ENCODE measurements at places on chromosomes 16 and 17.

DNA sequence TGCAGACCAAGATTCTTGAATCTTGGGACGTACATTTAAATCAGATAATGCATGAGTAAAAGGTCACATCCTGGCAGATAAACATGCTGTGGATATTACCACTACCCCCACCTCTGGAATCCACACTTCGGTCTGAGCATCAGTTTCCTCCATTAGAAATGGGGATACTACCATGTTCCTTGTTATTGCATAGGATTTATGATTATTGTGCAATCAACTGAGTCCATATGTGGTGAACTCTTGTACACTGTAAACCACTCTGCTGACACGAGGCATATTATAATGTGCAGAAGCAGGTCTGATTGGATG is 108.7 kb downstream of the VAT1L start:
- no peak for DNase-seq

- DNase-seq = no peak
Measured at GRCh38 chr17:72560303-72561247, 439.8 kb downstream of the SOX9 start.

GRCh38 chr17:57984261-57984890 is 3.7 kb downstream of the VEZF1 start:
- no peak for DNase-seq

GRCh38 chr16:14502932-14503741 is 126.9 kb downstream of the PARN start:
- no peak for DNase-seq

- DNase-seq = no peak
Measured at GRCh38 chr16:68776821-68777485, 39.9 kb downstream of the CDH1 start.

- no peak for DNase-seq
Measured at GRCh38 chr16:673399-673991, 2.0 kb upstream of the RHBDL1 start.

DNA sequence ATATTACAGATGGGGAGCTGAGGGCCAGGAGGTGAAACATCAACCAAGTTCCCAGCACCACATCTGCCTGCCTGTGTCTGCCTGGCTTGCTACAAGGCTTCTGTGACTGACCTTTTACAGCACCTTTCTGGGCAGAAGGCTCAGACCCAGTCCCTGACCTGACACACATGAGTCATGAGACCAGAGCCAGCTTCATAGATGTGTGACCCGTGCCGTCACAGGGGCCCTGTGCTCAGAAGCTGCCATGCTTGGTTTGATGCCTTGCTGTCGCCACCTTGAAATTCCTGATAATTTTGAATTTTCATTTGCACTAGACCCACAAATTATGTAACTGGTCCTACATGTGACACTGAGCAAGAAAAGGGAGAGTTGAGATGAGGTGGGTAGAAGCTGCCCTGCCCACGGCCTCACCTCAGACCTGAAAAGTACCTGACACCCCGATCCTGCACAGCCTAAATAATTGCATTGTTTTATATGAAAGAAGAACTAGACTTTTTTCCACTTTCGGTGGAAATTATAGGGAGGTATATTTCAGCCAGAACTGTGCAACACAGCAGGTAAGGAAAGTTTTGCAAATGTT is 13.3 kb upstream of the PECAM1 start:
- no peak for DNase-seq

DNA sequence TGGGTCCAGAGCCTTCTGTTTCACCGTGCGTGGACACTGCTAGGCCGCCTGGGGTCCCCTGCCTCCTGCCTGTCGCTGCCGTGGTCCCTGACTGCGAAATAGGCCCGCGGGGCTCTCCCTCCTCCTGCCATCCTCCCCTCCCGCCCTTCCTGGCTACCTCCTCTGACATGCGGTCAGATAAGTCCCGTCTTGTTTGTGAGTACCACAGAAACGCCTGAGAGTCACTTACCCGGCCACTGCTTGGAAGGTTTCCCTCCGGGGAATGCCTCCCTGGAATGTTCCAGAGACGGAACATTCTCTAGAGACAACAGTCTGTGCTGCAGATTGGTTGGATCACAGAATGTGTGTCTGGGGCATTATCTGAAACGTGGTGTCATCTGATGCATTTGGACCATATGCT is 22.7 kb downstream of the CIBAR2 start:
- DNase-seq = no peak

- no peak for DNase-seq
Measured at GRCh38 chr16:769184-769784, 8.8 kb downstream of the MSLN start.

DNA sequence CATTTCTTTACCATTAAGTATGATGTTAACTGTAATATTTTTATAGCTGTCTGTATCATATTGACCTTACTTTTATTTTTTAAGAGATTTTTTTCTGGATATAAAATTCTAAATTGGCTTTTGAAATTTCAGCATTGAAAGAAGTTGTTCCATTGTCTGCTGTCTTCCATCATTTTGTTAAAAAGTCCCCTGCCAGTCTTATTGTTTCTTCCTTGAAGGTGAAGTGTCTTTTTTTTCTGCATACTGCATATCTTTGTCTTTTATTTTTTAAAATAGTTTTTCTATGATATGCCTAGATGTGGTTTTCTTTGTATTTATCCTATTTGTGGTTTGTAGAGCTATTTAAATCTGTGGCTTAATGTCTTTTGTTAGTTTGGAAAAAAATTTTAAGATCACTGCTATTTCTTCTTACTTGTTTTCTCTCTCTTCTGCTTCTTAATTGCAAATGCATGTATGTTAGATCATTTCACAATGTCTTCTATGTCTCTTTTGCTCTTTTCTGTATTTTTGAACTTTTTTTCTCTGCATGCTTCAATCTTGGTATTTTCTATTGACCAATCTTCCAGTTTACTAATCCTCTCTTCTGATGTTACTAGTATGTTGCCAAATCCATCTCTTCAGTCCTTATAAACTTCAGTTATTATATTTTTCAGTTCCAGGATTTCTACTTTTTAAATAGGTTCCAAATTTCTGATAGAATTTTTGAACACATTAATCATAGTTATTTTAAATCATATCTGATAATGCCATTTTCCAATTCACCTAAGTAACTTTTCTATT is 20.2 kb downstream of the IL21R start:
- no peak for DNase-seq

DNA sequence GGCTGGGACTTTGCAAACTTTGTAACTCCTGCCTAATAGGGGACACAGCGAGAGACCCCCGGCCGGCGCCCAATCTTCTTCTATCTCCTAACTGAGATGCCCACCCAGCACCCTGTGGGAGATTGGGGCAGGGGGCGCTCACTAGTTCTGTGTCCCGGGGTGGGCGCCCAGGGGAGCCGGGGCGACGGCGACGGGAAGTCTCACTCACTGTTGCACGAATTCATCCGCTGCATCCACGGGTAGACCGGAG is 3.9 kb upstream of the HOXB5 start:
- no peak for DNase-seq

- no peak for DNase-seq
Measured at GRCh38 chr16:28925386-28926228, 569 bp upstream of the RABEP2 start.

GRCh38 chr16:10253409-10253808 is 71.2 kb upstream of the GRIN2A start:
- DNase-seq = no peak

DNA sequence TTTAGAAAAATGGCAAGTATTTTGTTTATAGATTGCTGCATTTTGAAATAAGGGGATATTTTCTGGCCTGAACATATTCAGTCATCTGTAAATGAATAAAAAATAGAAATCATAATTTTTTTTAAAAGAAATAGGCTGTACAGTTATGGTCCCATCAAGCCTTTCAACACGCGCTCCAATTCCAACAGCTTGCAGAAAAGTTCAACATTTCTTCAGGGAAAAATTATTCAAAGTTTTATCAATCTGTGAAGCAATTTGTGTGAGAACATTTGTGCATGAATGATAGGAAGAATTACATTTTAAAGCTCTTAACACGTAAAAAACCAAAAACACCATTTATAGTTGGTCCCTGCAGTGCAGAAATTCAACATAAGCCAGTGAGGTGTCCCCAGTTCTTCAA is 50.7 kb upstream of the SLC25A19 start:
- no peak for DNase-seq

DNA sequence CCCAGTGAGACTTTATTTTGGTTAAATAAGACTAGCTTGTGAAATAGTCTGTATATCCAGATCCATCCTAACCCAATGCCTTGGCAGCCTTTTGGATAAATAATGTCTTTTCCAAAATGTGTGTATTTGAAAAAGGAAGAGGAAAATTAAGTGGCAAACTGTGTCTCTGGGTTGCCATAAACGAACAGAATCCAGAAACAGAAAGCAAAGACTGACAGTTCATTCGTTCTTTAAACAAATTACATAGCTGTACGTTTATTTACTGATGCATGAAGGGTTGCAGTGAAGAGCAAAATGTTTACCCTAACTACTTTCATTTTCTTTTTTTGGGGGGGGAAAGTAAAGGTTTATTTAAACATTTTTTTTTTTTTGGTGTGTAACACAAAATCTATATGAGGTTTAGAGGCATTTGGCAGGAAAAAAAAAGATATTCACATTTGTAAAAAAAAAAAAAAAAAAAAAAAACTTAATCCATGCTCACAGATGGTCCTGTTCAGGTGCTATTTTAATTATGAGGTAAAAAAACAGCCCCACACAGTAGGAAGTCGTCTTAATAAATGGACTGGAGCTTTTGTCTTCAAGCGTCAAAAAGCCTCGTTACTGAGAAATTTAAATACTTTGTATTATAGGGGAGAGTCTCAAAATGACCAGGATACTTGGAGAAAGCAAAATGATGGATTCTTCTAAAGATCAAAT is 245.9 kb downstream of the FTO start:
- DNase-seq = no peak

GRCh38 chr17:34885076-34885475 is 76.2 kb downstream of the CCT6B start:
- DNase-seq = no peak

GRCh38 chr17:16027708-16028584 is 28.3 kb downstream of the TTC19 start:
- DNase-seq = no peak

- no peak for DNase-seq
Measured at GRCh38 chr17:32529604-32530003, 42.8 kb downstream of the CDK5R1 start.

GRCh38 chr16:2478279-2478678 is 3.4 kb downstream of the TBC1D24 start:
- no peak for DNase-seq

DNA sequence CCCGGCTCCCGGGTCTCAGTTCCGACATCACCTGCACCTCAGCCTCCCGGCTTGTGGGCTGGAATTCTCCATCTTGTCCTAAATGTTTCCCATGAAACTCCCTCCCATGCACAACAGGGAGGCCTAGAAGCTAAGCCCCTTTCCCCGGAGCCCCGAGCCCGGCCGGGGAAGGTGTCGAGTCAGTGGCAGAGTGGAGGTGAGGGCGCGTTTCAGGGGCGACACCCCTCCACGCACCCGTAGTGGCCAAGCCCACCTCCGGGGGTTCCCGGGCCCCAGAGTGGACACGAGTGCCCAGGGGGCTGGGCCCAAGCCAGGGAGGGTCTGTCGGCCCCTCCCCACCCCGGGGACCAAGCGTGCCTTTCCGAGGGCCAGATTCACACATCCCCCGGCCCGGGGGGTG is 25.0 kb upstream of the C1QTNF8 start:
- no peak for DNase-seq

GRCh38 chr16:25006504-25007056 is 8.6 kb downstream of the ARHGAP17 start:
- DNase-seq = no peak

DNA sequence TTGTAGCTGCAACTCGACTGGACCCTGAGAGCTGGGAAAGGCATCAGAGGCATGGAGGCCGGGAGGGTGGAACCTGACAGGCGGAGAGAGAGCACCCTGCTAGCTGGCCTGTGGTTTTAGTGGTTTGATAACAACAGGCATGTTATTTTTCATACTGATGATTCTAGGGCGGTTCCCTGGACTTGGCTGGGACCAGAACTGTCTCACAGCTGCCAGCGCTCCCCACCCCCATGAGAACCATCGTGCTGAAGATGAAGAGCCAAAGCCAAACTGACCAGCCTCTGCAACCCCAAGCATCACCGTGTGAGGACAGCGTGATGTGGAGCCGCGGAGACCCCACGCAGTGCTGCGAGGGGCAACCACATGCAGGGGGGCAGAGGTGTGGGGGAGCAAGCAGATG is 28.5 kb downstream of the MXRA7 start:
- DNase-seq = no peak

DNA sequence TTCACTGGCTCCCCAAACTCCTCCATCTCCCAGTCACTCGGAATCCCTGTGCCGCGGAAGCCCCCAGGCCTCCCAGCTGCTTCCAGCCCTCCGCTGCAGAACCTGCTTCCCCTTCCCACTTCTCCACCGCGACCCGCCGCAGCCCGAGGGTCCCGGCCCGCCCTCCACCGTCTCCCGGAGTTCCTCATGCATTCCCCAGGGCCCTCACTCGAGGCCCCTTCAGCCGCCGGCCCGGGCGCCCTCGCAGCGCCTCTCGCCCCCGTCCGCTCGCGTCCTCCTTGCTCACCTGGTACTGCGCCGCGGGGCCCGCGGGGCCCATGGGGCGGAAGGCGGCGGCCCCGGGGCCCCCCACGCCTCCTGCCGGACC is 329 bp downstream of the SMARCD2 start:
- no peak for DNase-seq

DNA sequence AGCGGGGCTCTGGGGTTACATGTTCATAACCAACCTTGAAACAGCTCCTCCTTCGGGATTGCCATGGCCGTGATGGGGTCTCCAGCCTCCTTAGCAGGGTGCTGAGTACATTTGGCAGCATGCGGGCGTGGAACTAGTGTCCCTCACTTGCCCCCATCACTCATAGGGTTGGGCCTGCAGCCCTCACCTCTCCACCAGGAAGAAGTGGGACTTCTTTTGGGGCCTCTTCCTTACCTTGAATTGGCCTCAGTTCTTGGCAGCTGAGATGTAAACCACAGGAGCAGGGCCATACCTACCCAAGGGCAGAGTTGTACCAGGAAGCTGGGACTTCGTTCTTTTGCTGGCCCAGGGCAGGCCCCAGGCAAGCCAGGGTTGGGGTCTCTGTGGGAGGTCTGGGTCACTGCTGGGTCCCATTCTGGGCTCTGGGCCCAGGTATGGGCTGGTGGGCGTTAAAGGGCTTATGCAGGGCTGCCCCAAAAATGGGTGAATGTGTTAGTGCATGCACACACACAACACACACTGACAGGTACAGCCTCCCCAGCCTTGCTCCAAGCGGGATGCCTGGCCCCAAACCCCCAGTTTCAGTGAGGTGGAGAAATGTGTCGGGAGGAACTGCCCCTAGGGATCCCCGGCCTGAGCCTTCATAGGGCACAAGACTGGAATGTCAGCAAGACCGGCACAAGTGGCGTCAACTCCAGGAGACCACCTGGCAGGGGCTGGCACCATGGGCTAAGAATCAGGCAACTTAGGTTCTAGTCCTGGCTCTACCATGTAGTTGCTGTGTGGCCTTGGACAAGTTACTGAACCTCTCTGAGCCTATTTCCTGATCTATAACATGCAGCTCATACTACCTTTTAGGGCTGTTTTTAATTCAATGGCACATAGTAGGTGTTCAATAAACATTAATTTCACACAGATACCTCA is 3.9 kb upstream of the KRT15 start:
- no peak for DNase-seq

DNA sequence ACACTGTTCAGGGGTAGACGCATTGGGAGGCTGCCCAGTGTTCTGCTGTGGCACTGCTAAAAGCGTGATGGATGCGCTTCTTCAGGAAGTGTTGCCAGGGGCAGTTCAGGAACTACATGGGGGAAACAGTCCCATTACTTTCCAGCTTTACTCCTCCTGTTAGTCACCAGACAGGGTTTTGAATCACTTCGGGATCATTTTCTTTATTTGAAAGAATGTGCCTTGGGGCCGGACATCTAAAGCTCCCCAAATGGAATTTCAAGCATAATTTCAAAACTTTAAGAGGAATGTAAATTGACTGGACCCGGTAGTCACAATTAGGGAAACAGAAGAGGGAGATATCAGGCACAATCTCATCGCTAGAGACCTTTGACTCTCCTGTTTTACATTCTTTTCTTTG is 1.3 kb upstream of the KRTAP2-1 start:
- no peak for DNase-seq

Data from cortex of kidney (tissue), 1 donor.